ENCODE measurements at places on chromosomes 4 and X.

- no peak for DNase-seq
These were observed 25.7 kb downstream of the SLAIN2 start for GRCh38 chr4:48367016-48367415.

DNA sequence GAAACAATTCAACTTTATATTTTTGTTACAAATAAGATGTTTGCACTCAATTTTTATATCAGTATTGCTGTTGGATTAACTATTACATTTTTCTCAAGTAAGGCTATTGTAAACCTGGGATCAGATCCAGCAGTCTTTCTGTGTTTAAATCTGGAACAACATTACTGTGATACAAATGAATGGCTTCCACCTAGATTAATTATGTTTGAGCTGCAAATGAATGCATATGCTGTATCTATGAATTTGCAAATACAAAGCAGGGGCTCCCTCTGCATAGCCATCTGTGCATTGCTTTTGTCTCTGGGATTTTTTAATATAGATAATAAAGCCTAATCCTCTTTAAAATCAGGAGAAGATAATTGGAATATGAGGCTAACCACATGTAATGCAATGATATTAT is 69.8 kb upstream of the NEIL3 start:
- no peak for DNase-seq

DNA sequence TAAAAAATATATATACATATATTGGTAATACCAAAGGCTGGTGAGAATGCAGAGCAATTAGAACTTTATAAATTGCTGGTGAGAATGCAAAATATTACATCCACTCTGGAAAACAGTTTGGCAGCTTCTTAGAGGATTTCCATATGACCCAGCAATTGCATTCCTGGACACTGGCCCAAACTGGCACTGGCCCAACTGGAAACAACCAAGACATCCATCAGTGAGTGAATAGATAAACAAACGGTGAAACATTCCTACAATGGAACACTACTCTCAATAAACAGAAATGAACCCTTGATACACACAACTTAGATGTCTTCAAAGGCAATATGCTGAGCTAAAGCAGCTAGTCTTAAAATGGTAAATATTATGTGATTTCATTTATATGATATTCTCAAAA is 524.2 kb downstream of the IQCM start:
- no peak for DNase-seq

GRCh38 chr4:73867783-73868182 is 1.4 kb upstream of the CXCL1 start:
- DNase-seq, result no peak

- no peak for DNase-seq
These were observed 5.7 kb downstream of the GPC3 start for GRCh38 chrX:133979641-133980230.

- DNase-seq, result no peak
These were observed 3.6 kb downstream of the RPL36A start for GRCh38 chrX:101394372-101394771.

DNA sequence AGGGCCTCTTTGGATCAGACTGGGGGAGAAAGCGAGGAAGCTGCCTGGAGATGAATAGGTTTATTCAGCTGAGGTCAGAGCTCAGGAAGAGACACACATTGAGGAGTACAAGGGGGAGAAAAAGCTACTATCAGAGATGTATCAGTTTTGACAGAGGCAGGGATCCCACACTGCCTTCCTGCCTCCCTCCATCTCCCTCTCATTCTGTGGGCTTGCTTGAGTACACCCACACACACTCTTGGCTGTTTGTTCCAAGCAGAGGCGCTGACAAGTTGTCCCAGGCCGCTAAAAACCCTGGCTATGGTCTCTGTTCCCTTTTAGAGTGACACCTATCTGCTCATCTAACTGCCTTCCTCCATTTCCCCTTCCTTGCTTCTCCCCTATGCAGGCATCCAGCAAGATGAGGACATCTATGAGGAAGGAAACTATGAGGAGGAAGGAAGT is 5.2 kb downstream of the TSPYL2 start:
- DNase-seq, result no peak

DNA sequence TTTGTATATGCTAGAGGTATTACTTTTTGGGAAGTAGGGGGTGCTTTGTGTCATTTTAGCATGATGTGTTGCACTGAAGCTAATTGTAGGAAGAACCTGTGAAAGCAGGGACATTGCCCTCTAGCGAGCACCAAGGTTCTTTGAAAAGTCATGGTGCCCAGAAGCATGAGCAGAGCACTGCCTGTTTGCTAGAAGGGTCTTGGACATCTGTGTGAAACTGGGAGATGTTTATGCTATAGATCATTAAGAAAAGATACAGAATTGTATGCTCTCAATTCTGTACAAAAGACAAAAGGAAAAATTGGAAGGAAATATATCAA is 14.7 kb downstream of the GRPR start:
- peak; percentile 36 for DNase-seq

- peak; percentile 5 for DNase-seq
These were observed 644.6 kb downstream of the IL1RAPL1 start for GRCh38 chrX:29231800-29232199.

GRCh38 chr4:139188648-139189416 is 11.8 kb upstream of the ELF2 start:
- peak; percentile 84 for DNase-seq

DNA sequence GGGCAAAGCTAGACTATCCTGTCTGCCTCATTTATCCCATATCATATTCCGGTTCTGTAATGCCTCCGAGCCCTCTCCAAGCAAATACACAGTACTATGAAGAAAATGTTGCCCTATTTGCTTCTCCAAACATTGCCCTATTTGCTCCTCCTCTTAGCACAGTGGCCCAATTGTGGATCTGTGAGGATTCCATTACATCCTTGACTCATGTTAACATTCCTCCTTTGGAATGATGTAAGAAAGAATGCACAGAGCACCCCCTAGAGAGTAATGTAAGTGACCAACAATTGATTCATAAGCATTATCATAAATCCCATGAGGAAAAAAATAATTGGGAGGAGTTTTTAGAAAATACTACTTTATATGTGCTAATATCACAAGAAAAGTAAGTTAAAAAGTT is 11.3 kb upstream of the BTC start:
- DNase-seq, result no peak

DNA sequence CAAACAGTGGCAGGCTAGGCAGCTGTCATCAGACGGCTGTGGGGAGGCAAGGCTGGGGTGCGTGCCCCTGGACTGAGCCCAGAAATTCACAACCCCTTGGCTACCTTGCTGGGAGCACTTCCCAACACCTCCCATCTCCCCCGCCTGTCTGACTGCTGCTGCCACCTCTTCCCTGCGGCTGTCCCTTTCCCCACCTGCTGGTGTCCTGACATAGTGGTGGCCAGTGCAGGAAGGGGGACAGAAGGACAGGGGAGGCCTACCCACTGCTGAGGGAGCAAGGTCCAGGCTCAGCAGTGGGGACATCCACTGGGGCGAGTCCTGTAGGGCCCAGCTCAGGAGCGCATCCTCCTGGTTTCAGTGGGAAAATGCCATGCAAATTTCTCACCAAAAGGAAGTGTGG is 3.4 kb downstream of the ABCD1 start:
- no peak for DNase-seq

- no peak for DNase-seq
These were observed 73.4 kb upstream of the ARHGAP36 start for GRCh38 chrX:130984782-130985181.

- DNase-seq, result no peak
These were observed 89.4 kb downstream of the AFF1 start for GRCh38 chr4:87024201-87024600.

DNA sequence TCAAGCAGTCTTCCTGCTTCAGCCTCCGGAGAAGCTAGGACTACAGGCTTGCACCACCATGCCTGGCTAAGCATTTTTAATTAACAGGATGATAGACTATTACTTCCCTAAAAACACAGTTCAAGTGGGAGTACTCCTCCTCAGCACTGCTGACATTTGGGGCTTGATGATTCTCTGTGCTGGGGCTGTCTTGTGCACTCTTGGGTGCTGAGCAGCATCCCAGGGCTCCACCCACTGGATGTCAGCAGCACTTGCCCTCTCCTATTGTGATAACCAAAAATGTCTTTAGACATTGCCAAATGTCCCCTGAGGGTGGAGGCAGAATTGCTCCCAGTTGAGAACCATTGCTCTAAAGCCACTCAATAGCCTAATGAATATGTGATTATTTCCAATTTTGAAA is 60.4 kb downstream of the CLCN4 start:
- DNase-seq, result peak; percentile 37

DNA sequence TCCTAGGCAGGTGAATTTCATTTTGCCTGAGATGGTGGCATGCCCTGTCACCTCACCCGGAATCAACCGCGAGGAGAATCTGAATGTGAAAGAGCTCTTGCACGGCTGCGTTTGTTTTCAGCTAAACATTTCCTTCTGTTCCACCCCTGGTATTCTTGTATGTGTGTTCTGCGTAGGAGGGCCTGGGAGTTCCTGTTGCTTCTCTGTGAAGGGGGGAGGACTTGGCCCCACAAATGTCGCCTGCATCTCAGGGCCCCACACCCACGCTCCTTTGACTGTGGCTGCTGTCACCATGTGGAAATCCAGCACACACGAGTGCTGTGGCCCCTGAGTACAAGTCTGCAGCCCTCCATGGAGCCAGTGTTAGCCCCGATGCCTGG is 45.8 kb upstream of the CLCN4 start:
- peak; percentile 96 for DNase-seq

GRCh38 chrX:103063918-103064434 is at the start of gene BEX1:
TSS of gene BEX1 (minus strand) at chrX:103064171. CDS start at chrX:103063274, 897 bp downstream.
- no peak for DNase-seq

DNA sequence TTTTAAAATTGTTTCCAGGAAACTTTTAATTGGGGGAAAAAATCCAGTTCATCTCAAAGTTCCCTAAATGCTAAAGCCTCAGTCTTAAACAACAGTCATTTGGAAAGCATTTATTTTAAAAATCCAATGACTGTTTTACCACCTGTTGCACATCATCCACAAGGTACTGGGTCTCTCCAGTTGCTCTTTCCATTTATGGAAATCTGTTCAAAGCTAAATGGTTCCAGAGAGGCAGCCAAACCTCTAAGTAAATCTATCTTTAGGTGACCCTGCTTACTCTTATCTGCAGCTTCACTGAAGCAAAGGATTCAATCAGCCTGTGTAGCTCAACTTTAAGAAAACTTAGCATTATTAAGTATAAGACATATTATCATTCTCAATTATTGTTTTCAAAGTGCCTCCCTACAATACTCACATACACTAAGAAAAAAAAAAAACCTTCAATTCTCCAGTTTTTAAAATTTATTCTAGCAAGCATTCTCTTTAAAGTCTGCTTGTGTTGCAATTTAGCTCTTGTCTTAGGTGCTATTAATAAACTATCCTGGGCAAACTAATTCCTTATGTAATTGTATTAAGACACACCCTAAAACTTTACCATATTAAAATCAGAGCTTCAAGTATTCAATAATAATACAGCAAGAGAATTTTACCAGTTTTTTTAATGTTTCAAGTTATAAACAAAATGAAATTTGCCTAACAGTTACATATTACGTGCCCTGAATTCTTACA is 60.6 kb downstream of the NOCT start:
- DNase-seq, result no peak

DNA sequence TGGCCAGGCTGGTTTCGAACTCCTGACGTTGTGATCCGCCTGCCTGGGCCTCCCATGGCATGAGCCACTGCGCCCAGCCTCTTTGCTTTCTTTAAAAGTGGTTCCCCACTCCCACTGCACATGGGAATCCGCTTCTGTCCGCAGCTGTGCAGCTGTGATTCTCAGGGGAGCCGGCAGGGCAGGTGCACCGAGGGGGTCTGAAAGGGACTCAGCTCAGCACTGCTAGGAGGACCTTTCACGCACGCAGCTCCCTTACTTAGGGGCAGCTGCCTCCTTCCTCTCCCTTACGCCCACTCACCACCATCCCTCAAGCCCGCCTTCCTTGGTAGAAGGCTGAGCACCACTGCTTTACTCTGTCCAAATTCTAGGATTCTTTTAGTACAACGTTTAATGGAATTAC is 40.4 kb upstream of the CYP4V2 start:
- DNase-seq, result no peak

- no peak for DNase-seq
These were observed 718 bp downstream of the SPIN3 start for GRCh38 chrX:56994375-56995270.
